ENCODE measurements at places on chromosomes 2 and 18.

DNA sequence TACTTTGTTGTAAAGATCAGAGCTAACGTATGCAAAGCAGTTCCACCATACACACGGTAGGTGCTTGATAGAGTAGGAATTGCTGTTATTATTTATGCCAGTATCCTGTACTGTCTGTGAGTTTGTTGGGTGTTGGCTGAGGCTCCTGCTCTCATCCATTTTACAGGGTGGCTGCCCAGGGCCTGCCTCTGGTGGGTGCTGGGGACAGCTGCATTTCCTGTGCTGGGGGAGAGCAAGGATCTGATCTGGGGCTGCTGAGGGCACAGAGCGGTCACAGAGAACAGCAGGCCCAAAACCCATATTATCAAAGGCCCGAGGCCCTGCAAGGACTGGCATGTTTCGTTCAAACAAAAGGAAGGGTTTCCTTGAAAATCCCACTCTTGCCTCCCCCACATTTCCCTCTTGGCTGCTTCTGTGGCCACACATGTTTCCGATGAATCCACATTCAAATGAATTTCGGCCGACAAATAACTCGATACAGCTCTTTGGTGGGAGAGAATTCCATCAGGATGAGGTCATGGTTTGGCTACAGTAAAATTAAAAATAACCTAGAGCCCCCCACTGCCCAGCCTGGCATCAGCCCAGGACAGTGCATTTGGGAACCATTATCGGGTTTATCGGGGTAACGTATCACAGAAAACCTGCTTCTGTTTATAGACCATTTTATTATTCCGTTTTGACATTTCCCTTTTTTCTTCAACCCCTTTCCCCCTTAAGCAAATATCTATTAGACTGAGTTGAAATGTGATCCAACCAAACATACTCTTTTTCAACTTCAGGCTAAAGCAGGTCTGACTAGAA is 143.4 kb downstream of the CYRIA start:
- no peak for ATAC-seq

- ATAC-seq = peak; percentile 29
These were observed 677 bp downstream of the GAD1 start for GRCh38 chr2:170817093-170818035.

- ATAC-seq = no peak
These were observed 53.4 kb downstream of the TCF4 start for GRCh38 chr18:55534547-55534946.

- ATAC-seq = no peak
These were observed 27.2 kb downstream of the ANKRD29 start for GRCh38 chr18:23635283-23636070.
